T-helper 1 cell (primary cell): ENCODE measurements at places on chromosomes 2 and 18.

- no peak for DNase-seq
These were observed 22.0 kb upstream of the MAP4K4 start for GRCh38 chr2:101675512-101675911.

DNA sequence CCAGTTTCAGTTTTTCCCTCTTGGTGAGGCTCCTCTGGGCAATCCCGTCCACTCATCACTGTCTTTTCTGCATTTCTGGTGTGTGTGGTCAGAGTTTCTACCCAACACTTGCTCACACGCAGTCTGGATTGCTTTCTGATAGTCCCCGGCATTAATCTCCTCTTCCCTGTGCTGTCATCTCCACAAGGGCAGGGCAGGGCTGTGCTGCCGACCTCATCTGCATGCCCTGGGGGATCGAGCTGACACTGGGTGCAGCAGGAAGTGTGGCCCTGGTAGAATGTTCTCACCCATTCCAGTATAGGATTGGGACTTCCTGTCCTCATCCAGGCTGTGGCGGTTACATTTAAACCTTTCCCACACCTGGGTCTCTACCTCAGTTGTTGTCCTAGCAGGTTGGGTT is 80.0 kb upstream of the FAM136A start:
- DNase-seq: no peak

- no peak for DNase-seq
These were observed 2.8 kb downstream of the G6PC2 start for GRCh38 chr2:168903888-168904287.

- DNase-seq: no peak
These were observed 329.4 kb downstream of the DLGAP1 start for GRCh38 chr18:4125627-4126230.

DNA sequence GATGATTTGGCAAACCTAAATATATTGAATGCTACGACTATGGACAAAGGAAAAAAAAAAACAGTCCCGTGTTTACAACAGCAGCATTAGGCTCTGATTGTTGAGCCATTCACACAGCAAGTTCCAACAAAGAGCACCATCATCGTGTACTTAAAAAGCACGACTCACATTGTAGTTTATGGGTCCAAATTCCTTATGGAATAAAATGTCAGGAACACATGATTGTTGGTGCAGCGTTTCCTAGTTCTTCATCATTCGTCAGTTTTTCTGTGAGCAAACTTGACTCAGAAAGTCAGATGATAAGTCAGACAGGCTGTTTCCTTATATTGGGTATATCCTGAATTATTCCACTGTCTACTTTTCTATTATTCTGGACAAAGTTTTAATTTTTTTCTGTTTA is 10.0 kb upstream of the KIDINS220 start:
- no peak for DNase-seq
